ENCODE measurements at places on chromosomes 6 and 20.
A peak's percentile ranks its signal among the peaks of the same experiment; 100 is the strongest.

DNA sequence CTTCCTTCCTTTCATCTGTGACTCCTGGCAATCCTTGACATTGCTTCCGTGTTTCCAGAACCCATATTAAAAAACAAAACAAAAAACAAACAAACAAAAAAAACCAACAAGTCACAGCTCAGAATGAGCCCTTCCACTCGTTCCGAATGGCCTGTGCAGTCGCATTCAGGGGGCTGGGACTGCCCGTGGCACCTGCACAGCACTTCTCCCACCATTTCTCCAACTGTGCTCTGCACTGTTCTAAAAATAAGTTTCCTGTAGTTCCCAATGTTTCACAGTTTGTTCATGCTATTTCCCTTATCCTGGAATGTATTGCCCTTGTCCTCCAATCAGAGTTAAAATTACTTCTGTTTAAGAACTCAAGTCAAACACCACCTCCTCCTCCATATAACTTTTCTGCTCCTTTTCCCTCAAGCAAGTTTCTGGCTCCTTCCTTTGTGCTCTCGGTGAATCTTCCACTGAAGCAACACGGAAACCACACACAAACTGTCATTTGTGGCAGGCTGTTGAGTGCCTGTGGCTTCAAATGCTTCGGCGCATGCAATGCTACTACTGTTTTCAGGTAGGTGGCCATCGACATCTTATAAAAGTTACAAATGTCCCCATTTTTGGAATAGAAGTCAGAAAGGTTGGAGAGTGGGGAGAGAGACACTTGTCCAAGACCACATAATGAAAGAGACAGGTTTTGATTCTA is 57.7 kb downstream of the PDE10A start:
- DNase-seq: no peak

GRCh38 chr6:49406250-49406970 is 56.6 kb downstream of the MMUT start:
- DNase-seq: no peak

- DNase-seq: no peak
Measured at GRCh38 chr6:24990944-24991809, 55.4 kb upstream of the RIPOR2 start.

DNA sequence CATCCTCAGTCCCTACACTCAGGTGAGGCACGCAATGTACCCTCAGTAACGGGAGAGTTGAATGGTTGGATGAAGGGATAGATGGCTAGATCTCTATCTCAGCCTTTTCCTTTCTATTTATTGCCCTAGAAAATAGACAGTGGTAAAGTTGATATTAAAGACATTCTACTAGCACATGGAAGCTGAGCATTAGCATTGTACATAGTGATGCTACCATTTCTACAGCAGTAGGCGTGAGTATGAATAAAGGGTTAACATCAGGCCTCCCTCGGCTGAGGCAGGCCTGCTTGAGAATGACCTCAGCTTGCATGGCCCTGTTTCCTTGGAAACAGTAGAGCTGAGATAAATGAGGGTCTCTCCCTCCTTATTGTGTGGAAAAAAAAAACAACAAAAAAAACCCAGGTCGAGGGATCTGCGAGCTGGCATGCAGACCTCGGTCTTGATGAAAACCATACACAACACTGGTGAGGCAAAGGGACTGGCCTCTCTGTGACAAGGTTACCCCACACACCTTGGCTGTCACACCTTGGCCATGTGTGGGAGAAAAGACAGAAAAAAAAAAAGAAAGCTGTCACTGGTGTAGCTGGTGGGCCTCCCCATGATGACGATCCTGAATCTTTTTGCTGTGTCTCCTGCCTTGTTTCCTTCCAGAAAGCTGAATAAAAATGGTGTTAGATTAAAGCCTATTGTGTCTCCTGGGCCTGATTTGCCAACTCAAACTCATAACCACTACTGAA is 160.0 kb downstream of the HACE1 start:
- DNase-seq: no peak

GRCh38 chr6:137351890-137352289 is 132.7 kb upstream of the IFNGR1 start:
- DNase-seq: no peak

DNA sequence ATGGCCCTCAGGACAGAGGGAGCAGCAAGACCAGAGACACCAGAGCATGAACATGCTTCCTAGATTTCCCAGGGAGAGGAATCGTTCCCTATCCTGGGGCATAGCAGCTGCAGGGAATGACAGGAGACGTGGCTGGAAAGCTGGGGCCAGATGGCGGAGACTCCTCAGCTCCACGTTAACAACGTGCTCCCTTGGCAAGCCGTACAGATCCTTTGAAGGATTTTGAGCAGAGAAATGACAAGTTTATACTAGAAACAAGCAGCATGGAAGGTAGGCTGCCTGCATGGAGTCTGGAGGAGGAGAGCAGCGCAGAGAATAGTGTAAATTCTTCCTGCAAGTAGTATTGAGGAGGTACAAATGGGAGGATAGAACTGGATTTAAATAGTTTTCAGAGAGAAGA is 11.7 kb downstream of the MYLIP start:
- no peak for DNase-seq

GRCh38 chr6:34239893-34240292 is 3.2 kb downstream of the HMGA1 start:
- no peak for DNase-seq

GRCh38 chr6:8941577-8941976 is 506.2 kb upstream of the SLC35B3 start:
- DNase-seq: no peak

DNA sequence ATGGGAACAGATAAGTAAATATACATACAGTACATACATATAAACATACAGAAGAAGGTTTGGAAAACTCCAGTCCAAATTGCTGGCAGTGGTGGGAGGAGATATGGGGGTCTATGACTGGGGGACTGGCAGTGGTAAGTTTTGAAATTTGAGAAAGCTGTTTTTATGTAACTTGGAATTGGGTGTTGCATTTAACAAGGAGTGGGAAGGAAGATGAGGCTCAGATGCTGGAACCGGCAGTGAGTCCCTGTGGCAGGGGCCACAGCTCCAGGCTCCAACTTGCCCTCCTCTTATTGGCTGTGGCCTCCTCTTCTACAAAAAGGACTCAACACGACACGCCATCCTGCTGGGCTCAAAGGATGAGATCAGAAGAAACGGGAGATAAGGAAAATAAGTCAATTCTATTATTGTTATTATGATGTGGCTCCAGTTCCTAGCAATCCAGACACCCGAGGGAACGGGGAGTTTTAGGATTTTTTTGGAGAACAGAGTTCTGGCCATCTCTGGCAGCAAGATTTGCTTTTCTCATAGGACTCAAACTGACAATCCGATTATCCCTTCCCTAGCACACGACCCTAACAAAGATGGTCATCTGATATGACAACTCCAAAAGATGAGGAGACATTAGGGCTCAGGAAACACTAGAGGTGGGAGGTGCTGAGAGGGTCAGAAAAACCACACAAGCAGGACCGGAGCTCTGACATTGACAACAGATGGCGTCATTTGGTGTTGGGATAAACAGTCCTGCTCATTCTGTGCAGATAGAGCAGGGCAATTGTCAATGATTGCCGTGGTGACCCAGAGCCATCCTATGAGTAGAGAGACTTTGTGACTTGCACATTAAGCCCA is 6.0 kb upstream of the TGM2 start:
- DNase-seq: no peak

- DNase-seq: no peak
Measured at GRCh38 chr6:25874822-25875562, 949 bp upstream of the SLC17A3 start.

- no peak for DNase-seq
Measured at GRCh38 chr6:89975991-89976693, 81.9 kb downstream of the GJA10 start.

GRCh38 chr6:95629551-95629950 is 52.2 kb downstream of the MANEA start:
- no peak for DNase-seq

DNA sequence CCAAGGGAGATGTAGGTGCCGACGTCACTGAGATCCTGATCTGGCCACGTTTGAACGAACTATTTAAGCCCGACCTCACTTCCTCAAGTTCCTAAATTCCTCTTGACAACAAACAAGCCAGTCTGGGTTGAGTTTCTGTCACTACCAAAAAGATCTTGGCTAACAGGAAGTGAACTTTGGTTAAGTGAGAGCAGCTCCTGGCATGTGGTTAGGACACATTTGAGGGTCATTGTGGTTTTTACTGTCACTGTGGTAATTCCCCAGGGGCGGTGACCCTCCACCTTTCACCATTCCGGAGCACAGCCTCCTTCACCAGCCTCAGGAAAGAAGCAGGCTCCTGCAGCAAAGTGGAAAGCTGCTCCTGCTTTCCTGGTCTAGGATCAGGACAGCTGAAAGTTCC is 43.1 kb upstream of the ZNF831 start:
- DNase-seq: no peak

GRCh38 chr20:23061734-23062561 is 12.5 kb upstream of the THBD start:
- DNase-seq: peak; percentile 63

DNA sequence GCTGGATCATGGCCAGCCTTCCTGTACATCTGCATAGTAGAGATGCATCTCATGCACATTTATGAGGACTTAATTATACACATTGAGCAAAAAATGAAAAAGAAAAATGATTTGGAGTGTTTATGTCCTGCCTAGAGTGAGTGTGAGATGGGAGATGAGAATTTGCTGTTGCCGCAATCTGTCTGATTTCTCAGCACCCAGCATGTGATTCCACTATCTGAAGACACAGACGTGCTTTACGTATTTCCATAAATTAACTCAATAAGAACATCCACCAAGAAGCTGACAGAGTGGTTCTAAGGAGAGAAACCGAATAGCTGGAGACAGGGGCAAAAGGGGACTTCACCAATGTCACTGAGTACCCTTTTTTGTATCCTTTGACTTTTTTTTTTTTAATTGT is 15.2 kb downstream of the EDEM2 start:
- no peak for DNase-seq

DNA sequence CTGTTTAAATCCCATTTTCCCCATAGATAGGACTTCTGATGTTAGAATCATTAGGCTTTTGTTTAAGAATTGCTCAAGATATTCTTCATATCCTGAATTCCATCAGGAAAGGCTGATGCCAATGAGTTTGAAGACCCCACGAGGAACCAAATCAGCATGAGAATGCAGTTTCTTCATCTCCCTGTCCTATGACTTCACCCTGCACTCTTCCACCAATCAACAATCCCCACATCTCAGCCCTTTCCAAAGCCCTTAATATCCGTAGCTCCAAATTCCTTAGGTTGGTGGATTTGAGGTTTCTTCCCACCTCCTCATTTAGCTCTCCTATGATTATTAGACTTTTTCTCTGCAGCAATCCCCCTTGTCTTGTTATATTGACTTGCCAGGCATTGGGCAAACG is 88.3 kb upstream of the PRND start:
- DNase-seq: no peak

- no peak for DNase-seq
Measured at GRCh38 chr20:32112841-32113240, 3.3 kb downstream of the TM9SF4 start.

DNA sequence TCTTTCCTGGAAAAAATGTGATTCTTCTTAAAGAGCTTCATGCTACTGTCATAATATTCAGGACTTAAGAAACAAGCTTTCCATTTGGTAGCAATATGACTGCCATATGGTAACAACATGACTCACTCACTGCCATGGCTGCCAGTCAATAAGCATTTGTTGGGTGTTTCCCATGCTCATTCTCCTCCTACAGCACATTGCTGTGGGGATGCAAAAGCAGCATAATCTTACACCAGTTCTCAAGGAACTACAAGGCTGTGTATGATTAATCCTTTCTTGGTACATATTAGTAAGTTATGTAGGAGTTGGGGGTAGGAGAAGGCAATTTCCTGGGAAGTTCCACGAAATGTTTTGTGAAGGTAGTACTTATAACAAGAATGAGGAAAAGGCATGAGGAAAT is 76.7 kb downstream of the CEP162 start:
- no peak for DNase-seq

- no peak for DNase-seq
Measured at GRCh38 chr6:70857387-70858077, 99.3 kb downstream of the B3GAT2 start.

DNA sequence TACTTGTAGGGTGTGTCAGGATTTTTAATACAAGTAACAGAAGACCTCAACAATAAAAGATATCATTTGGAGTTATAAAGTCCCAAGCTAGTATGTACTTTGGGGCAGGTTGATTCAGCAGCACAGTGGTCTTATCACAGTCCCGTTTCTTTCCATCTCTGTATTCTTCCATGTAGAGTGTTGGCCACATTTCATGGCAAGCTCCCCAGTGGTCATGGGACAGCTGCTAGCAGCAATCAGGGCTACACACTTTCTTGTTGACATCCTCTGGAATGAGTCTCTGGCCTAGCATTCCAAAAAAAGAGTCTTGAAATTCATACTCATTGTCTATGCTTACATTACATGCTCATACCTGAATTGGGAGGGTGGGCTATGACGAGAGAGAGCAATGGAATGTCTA is 53.2 kb downstream of the SOBP start:
- no peak for DNase-seq

DNA sequence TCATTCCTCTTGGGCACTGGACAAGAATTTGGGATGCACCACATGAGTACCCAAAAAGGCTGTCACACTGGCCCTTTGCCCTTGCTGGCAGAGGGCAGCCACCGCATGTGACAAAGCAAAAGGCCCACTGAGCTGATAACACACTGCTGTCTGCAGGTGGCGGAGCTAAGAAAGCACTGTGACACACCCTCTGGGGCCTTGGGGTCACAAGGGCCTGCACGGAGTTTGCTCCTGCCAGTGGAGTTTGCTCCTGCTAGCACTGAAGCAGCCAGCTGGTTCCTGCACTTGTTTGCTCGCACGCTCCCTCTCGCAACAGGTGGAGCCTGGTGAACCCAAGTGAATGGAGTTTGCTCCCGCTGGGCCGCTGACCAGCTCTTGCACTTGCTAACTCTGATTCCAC is 132.6 kb downstream of the LCA5 start:
- DNase-seq: no peak

DNA sequence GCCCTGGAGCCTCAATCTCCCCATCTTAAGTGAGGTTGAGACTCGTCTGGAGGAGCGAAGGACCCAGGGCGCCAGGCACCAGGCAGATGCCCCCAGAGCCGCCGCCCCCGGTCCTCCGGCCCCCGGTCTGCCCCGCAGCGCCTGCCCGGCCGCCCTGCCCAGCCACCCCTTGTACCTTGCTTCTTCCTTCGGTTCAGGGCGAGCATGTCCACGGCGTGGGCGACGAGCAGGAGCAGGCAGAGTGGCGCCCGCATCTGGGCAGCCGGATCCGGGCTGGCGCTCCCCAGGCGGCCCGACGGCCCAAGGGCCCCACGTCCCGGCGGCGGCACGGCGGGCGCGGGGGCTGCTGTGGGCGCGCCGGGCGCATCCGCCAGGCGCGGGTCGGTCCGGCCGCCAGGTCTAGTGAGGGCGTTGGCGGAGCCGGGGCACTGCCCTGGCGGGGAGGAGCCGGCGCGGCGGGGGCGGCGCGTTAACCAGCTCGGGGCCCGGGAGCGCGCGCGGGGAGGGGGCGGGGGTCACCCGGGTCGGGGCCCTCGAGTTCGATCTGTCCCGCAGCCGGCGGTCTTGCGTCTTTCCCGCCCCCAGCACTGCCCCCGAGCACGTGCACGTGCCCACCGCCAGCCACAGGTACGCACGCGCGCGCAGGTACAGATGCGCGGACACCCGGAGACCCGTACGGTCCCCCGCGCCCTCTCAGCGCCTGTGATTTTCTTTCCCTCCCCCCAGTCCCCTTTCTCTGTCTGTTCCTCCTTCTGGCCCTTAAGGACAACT is at the start of gene RSPO4:
TSS of gene RSPO4 (minus strand) at position 401 of the 771 bp plus-strand sequence. CDS start at position 254, 147 bp downstream.
- no peak for DNase-seq
